ENCODE measurements at places on chromosomes 3 and 15. TPM values are rescaled to one million over a fixed set of nuclear protein-coding genes. Genes with fewer than 3 reads are reported as not detected.

DOCK3 gene
- total RNA-seq = 0.36 TPM

SST gene
- not detected for total RNA-seq

DNA sequence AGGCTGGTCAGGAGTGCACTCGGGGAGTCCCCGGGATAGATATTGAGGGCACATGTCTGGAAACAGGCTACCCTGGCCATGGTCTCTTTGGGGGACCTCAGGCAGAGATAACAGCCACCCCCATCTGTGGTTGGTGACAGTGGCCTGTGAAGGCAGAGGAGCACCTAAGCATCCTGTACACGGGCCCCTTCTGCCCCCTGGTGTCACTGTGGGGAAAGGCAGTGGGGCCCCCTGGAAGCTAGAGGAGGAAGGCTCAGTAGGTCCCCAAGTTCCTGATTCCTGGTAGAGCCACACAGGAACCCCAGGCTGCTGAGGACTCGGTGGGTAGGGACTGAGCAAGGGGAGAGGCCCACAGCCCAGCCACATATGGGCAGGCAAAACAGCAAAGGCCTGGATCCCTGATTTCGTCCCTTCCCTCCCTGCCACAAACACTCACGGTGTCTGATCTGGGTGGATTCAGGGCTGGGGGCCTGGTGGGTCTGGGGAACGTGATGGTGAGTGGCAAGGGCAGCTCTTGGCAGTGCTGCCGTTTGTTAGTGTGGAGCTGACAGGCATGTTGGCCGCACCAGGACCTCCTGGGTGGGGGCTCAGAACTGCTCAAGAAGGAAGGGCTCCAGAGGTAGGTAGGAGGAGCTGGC lies 14.1 kb upstream of the CXCR6 start:
- peak; percentile 29 for DNase-seq

TGM5 gene
- total RNA-seq = not detected

- DNase-seq = no peak
Measured at GRCh38 chr15:64781299-64781698, 5.9 kb upstream of the RBPMS2 start.

IMPG2 gene
- total RNA-seq = 0.21 TPM

GRCh38 chr15:64152507-64153387 lies 1.2 kb downstream of the SNX22 start:
- DNase-seq = peak; percentile 35

GRCh38 chr15:25092661-25093060 lies 137.9 kb downstream of the SNRPN start:
- peak; percentile 49 for DNase-seq

DNA sequence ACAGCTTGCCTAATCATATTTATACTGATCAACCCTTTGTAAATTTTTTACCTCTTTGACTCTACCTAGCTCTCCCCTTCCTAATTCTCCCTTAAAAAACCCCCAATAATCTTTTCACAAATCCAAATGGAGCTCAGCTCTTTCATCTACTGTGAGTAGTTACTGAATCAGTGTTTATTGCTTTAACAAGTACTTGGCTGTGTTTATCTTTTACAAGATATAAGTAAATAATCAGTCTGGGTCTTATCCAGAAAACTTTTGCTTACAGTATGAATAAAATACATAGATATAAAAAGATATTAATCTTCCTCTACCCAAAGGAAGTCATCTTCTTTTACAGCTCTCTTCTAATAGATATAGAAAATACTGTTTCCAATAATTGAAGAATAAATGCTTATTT lies 366.4 kb downstream of the RAP2B start:
- DNase-seq = no peak

GRCh38 chr3:136685882-136686281 lies 66.3 kb downstream of the STAG1 start:
- no peak for DNase-seq

TMOD2 gene
- 8.7 TPM for total RNA-seq

GRCh38 chr15:47470983-47471382 lies 246.3 kb upstream of the SEMA6D start:
- no peak for DNase-seq

GRCh38 chr15:79007066-79007465 lies 62.2 kb upstream of the CTSH start:
- peak; percentile 63 for DNase-seq
